HS-5 (cell line): ENCODE measurements at places on chromosomes 3 and 15.

- DNase-seq = no peak
Observed at GRCh38 chr3:194114123-194114522, 21.8 kb upstream of the HES1 start.

DNA sequence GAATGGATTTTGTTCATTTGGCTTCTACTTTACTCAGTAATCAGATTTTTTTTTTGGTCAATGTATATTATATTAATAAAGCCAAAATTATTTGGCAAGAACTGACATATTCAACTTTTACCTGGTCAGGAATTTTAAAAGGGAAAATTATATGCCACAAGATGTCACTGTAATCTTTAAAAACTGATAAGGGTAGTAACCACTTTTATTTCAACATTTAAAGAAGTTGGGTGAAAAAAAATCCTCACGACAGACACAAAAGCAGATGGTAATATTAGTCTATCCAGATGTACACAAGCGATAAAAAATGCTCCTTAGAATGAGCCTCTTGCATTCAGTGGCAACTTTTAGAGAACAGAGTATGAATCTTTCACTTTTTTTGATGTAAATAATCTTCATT lies 101.9 kb downstream of the SERPINI1 start:
- DNase-seq = no peak

DNA sequence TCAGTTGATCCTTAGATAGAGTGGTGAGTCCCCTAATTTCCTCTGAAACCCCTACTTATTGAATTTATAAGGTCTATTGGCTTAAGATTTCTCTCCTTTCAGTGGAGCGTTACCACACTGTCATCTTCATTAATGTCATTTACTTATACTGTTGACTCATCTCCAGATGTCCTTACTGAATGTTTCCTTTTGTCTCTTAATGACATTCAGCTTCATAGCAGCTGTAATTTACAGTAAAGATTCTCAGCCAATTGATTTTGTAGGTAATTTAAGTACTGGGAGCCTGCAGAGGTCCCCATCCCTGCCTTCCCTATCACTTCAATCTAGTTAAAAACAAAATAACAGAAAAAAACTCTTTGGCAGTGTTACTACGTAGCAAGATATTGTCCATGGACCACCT lies 18.8 kb downstream of the STX19 start:
- no peak for DNase-seq

DNA sequence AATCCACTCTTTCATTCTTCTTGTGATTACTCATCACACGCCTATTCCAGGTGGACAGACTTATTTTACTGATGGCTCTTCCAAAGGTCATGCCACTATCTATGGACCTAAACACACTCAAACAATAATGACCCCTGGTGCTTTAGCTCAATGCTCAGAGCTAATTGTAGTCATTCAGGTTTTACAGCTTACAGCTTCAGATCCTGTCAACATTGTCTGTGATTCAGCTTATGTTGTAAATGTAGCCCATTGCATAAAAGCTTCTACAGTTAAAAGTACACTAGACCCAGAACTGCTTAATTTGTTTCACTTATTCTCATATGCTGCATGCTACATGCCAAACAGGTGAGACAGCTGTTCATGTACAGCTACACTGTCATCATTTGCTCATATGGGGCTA lies 49.2 kb downstream of the LSM3 start:
- DNase-seq = no peak

GRCh38 chr15:94247789-94248638 lies 16.7 kb downstream of the MCTP2 start:
- DNase-seq = no peak

- no peak for DNase-seq
Observed at GRCh38 chr3:173275740-173276139, 121.8 kb upstream of the NLGN1 start.

DNA sequence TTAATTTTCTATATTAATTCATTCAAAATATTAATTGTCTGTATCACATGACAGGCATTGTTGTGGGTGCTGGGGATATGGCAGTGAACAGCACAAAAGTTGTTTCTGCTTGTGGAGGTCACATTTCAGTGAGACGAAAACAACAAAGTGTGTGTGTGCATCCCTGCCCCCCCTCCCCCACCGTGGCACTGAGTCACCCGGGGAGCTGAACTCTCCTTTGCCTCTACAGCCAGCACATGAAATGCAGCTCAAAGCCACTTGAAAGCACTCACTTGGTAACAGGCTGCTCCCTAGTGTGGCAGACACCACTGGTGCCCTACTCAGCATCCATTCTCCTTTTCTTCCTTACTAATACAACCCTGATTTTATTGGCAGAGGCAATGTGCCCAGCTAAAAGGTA lies 16.9 kb upstream of the SCAMP5 start:
- DNase-seq = no peak

GRCh38 chr3:72665701-72666446 lies 182.4 kb downstream of the SHQ1 start:
- no peak for DNase-seq

DNA sequence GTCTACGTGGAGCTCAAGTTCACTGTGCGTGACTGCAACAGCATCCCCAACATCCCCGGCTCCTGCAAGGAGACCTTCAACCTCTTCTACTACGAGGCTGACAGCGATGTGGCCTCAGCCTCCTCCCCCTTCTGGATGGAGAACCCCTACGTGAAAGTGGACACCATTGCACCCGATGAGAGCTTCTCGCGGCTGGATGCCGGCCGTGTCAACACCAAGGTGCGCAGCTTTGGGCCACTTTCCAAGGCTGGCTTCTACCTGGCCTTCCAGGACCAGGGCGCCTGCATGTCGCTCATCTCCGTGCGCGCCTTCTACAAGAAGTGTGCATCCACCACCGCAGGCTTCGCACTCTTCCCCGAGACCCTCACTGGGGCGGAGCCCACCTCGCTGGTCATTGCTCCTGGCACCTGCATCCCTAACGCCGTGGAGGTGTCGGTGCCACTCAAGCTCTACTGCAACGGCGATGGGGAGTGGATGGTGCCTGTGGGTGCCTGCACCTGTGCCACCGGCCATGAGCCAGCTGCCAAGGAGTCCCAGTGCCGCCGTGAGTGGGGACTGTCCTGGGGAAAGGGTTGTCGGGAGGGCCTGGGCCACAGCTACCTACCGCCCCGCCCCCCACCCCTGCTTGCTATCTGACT lies 11.2 kb downstream of the EPHB3 start:
- DNase-seq = no peak

- DNase-seq = no peak
Observed at GRCh38 chr15:81809543-81809942, 236.3 kb downstream of the MEX3B start.

DNA sequence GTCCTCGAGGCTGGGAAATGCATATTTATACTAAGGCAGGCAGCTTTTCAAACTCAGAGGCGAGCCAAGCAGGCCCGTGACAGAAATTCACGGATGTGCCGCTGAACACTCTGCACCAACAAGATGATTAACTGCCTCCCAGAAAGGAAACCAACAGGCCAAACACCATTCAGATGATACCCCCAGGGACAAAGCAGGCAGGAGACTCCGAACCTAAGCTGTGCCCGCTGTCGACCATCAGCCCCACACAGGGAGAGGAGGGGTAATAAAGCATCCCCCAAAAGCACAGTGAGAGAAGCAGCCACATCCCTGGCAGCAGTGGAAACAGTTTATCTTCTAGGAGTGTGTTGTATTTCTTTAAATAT lies 31.8 kb downstream of the ADAMTS17 start:
- DNase-seq = no peak

DNA sequence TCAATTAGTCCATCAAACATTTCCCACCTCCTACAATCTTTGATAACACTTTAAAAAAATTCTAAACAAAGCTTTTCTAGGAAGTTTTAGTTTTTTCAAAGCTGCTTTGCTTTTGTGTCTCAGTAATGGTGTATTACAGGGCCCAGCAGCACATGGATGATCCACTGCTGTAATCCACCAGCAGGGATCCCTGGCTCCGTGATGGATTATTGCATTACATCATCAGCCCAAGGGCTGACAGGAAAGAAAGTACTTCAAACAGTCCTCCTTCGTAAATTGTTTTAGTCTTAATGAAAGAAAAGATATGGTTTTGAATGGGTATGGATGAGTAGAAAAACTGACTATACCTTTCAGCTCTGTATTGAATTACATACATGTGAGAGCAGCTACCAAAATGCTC lies 688.9 kb upstream of the NAALADL2 start:
- no peak for DNase-seq
